ENCODE measurements at places on chromosomes 3 and 15.

GRCh38 chr3:26799679-26800317 is 177.2 kb downstream of the LRRC3B start:
- no peak for DNase-seq

DNA sequence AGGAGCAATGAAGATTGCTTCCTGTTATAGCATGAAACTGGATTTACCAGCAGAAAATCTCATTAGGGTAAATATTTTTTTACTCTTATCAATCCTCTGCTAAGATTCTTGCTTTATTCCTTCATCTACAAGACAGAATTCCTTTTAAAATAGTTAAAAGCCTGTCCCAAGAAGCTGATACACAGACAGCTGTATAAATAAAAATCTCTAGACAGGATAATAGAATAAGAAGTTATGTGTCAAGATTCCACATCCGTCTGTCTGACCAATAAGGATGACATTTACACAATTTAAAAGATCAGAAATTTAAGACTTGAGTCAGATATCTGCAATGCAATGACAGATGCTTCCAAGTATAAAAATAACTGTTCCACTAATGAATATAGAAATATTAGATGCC is 57.6 kb downstream of the SSR3 start:
- no peak for DNase-seq

GRCh38 chr15:95470997-95471689 is 859.4 kb upstream of the NR2F2 start:
- peak; percentile 72 for DNase-seq

GRCh38 chr3:170493712-170494182 is 75.1 kb downstream of the CLDN11 start:
- DNase-seq = no peak

GRCh38 chr3:148227534-148227933 is 470.2 kb upstream of the AGTR1 start:
- DNase-seq = peak; percentile 69

- DNase-seq = no peak
Measured at GRCh38 chr3:151538456-151539393, 77.9 kb upstream of the IGSF10 start.

DNA sequence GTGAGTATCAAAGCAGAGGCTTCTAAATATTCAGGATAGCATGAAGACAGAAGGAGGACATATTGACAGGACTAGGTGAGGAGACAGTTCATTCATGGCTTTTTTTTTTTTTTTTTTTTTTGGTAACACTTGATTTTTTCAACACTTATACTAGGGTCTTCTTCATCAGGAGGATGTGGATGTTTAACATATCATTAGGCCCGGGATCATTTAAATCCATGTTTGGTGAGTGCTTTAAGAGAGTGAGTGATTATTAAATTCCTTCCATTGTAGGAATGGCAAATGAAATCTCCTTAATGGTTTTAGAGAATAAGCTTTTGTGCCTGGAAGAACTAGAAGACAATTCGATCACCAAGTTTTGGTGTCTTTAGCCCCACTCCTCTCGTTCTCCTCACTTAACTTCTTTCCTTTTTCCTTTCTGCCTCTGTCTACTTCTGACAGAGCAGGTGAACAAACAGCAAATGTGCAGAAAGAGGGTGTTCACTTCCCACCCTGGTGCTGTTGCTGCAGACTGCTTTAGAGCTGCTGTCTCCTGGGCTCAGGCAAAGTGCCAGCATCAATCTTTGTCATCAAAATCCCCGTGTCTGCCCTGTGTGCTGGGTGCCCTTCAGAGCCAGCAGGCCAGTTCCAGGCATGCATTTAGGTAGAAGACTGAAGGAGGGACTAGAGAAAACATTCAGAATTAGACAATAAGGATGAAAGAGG is 35.6 kb upstream of the RAB11A start:
- peak; percentile 10 for DNase-seq

- DNase-seq = peak; percentile 34
Measured at GRCh38 chr3:23915537-23916108, 1.2 kb downstream of the NKIRAS1 start.

DNA sequence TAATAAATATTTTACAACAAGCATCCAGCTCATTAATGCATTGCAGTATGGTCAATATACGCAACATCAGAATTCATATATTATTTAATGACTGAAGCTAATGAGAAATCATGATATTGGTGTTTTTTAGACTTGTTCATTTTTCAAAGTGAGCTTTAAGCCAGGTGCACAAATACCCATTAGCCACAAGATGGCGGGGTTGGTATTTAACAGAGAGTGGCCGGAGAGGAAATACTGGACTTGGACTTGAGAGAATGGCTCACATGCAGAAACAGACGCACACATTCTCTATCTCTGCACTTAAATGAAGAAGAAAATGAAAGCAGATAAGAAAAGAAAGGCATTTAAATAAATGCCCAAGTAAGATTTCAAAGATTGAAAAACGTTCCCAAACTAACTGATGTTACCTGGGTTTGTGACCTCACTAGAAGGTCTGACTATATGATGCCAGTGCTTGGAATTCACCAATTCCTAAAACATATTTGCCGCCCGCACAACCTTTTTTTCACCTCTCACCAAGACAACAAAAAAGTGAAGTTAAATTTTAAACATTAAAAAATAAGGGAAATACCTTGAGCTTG is 21.2 kb upstream of the CRBN start:
- DNase-seq = peak; percentile 76
